Esophagus mucosa (tissue), 1 donor: ENCODE measurements at places on chromosomes 5 and 9.

- ATAC-seq = no peak
These were observed 103.5 kb downstream of the SNX18 start for GRCh38 chr5:54621048-54621447.

DNA sequence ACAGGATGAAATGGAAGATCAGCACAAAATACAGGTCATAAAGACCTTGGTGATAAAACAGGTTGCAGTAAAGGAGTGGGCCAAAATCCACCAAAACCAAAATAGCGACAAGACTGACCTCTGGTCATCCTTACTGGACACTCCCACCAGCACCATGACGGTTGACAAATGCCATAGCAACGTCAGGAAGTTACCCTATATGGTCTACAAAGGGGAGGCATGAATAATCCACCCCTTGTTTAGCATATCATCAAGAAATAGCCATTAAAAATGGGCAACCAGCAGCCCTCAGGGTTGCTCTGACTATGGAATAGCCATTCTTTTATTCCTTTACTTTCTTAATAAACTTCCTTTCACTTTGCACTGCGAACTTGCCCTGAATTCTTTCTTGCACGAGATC lies 6.0 kb upstream of the NDUFB6 start:
- ATAC-seq = no peak

- no peak for ATAC-seq
These were observed 3.9 kb downstream of the DAB2IP start for GRCh38 chr9:121655231-121655755.

DNA sequence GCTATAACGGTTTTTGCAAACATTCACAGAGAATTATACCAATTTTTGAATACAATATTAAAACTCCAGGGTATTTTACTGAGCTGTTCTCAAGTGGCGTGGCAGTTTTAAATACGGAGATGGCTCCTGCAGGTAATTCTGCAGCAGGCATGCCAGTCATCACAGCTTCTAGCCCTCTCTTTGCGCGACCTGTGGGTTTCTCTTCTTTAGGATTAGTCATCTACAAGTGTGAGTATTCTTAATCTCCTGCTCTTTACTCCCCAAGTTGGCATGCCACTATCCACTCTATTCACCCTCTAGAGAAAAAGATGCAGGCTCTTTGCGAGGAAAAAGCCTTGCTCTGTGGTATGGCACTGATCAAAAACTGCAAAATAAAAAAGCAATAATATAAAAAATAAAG lies 43.9 kb downstream of the ANKRD31 start:
- no peak for ATAC-seq

DNA sequence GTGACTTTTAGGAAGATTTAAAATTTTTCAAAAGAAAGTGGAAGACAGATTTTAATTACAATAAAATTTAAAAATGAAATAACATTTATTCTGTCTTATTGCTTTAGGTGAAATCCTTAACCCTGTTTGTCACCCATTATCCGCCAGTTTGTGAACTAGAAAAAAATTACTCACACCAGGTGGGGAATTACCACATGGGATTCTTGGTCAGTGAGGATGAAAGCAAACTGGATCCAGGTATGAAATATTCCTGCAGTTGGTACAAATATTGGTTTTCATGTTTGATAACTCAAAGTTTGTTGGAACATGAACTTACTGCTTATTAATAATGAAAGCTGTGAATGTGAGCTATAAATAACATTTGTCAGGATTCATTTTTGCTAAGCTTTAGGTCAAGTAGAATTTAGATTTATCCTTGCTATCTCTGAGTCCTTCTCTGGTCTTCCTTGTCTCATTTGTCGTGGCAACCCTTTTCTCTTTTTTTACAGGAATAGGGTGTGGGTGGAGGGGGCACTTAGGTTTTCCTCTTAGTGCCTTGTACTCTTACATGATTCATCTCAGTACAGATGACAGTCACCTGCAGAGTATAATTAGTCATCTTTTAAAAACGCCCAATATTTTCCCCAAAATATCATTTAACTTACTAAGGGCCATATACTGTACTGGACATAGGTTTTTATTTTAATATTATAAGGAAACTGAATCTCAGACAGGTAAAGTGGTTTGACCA lies 95.3 kb upstream of the RASGRF2 start:
- no peak for ATAC-seq

- ATAC-seq = no peak
These were observed 39.6 kb downstream of the SFXN1 start for GRCh38 chr5:175517824-175518450.

- no peak for ATAC-seq
These were observed 154.3 kb upstream of the ZNF618 start for GRCh38 chr9:113721856-113722255.

- no peak for ATAC-seq
These were observed 231.9 kb downstream of the DMAC1 start for GRCh38 chr9:7567687-7568086.

DNA sequence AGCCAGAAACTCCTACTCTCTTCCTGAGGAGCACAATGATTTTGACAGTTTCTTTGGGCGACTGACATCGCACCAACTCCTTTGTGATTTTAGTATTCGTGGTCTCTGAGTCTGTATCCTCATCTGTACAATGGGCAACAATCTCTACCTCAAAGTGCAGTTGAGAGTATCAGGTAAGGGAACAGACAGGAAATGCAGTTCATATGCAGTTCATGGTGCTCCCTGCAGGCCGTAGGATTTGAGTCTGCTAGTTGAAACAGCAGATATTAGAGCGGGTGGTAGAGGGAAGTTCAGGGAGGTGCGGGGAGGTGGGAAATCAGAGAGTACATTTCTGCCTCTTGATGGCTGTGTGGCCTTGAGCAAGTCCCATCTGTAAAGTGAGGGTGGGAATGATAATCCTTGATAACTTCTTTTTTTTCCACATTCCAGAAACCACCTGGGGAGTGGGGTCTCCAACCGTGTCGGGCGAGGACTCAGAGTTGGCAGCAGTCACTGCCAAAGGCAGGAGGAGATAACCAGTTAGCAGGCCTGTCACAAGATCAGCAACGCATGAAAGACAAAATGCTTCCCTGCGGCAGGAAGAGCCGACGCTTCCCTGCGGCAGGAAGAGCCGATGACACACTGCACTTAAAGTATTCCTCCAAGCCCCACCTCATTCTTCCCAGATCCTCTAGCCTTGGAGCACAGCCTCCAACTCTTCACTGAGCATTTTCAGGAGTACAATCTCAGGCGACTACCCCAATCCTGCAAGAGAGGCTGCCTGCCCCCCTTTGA lies 6.0 kb upstream of the NEK6 start:
- ATAC-seq = no peak

- no peak for ATAC-seq
These were observed 13.9 kb downstream of the MROH2B start for GRCh38 chr5:41057231-41057630.

DNA sequence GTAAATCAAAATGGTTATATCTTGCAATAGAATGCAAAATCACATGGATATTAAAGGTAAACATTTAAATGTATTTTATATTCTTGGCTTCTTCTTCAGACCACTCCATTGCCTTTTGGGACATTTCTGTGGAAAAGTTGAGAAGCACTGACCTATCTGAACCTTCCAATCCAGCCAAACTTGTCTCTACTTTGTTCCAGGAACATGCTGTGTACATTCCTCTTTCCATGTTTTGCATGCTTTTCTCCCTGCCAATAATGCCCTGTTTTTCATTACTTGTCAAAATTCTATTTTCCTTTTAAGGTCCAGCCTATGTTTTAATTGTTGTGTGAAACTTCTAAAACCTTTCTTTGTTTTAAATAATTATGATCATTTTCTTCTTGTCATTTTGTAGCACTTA lies 28.3 kb downstream of the JAK2 start:
- no peak for ATAC-seq

- no peak for ATAC-seq
These were observed 2041.4 kb upstream of the CDH9 start for GRCh38 chr5:29079771-29080170.

GRCh38 chr9:72858089-72858912 lies 94.6 kb downstream of the ALDH1A1 start:
- no peak for ATAC-seq

DNA sequence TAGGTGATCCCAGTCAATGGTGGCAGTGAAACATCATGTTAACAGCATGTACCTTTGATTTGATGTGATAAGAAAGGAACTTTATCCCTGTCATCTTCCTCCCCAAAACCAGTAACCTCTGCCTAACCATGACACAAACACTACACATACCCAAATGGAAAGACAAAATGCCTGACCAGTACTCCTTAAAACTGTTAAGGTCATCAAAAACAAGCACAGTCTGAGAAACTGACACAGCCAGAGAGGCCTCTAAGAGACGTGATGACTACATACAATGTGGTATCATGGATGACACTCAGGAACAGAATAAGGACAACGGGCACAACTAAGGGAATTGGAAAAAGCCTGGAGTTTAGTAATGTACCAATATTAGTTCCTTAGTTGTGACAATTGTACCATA lies 3.9 kb upstream of the IL5 start:
- no peak for ATAC-seq

DNA sequence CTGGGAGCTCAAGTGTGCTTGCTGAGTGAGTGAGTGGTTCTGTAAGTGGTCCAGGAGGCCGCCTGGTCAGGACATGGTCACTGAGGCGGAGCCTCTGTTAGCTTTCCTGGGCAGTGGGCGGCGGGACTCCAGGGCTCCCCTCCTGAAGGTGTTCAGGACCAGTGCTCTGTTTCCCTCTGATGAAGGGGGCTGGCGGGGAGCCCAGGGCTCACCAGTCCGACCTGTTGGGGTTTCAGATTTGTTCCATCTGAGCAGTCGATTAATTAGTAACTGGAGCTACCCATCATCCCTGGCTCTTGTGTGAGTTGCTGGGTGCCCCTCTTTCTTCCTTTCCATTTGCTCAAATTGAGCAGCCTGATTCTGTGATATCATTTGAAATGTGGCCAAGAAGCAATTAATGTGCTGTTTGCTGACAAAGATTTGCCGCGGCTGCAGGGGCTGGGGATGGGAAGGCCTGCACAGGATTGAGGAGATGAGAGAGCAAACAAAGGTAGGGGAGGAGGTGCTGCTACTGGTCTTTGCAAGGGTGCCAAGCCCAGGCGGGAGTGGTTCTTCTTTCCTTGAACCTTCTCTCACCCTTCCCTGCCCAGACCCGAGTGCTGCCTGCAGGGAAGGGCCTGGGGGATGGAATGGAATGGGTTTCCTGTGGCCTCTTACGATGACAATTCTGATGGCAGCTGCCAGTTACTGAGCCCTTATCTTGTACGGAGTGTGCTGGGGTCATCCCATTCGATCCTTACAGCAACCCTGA lies 92.8 kb upstream of the PITX1 start:
- peak; percentile 75 for ATAC-seq

GRCh38 chr5:36950586-36951457 lies 74.3 kb downstream of the NIPBL start:
- no peak for ATAC-seq

DNA sequence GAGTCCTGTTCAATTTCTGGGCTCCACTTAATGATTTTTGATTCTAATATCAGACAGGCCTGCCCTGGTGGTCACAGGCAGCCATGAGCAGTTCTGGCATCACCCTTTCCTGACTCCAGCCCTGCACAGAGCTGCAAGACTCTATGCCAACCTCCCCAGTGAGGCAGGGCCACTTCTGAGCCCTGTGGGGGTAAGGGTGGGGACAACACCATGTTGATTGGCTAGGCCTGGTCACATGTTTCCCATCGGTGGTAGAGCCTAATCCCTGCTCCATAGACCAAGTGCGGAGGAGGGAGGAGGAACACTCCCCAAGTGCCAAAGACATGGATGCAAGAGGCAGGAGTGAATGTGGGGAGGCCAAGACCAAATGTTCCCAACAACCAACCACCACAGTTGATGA lies 134.6 kb downstream of the PHF2 start:
- no peak for ATAC-seq

DNA sequence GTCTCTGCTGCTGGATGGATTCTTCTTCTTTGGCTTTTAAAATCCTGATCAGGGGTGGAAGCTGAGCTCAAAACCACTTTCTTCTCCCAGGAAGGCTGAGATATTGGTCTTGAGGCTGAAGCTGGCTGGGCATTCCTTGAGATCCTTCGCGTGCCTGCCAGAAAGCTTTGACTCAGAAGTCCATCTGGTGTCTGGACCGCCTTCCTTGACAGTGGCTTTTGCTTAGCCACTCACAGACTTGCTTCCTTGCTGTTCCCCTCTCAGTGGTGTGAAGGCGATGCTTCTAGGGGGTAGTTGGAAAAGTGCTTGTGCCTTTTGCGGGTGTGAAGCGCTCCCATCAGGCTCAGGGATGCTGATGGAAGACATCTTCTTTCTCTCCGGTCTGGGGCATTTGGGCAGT lies 45.9 kb downstream of the RGS3 start:
- ATAC-seq = no peak

DNA sequence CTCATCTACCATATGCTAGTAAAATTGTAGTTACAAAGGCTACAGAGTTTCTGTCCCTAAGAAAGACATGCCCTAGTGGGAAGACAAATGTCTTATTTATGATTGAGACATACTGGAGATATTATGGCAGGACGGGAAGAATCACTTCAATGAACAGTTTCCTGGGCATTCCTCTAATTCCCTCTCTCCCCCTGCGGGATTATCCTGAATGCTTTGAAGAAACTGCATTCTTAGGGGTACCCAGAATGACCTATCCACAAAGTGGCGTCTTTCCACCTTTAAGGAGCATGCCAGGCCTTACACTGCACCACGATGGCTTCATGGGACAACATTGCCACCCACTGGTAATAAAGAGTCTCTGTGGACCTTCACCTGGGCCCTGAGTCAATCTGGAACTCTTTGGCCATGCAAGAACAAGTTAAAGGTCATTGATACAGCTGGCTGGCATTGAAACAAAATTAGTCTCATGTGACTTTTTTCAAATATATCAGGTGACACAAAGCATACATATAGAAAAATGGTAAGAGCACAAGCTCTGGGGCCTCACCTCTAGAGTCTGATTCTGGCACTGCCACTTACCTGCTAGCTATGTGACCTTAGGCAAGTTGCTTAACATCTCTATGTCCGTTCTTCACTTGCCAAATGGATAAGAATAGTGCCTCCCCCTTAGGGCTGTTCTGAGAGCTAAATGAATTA lies 32.0 kb downstream of the ANKRD55 start:
- ATAC-seq = peak; percentile 92

- no peak for ATAC-seq
These were observed 882.3 kb upstream of the SEMA6A start for GRCh38 chr5:117456866-117457470.

- peak; percentile 72 for ATAC-seq
These were observed 55.6 kb downstream of the PTPDC1 start for GRCh38 chr9:94139672-94140417.

GRCh38 chr9:121489344-121489743 lies 10.3 kb downstream of the GGTA1 start:
- no peak for ATAC-seq

DNA sequence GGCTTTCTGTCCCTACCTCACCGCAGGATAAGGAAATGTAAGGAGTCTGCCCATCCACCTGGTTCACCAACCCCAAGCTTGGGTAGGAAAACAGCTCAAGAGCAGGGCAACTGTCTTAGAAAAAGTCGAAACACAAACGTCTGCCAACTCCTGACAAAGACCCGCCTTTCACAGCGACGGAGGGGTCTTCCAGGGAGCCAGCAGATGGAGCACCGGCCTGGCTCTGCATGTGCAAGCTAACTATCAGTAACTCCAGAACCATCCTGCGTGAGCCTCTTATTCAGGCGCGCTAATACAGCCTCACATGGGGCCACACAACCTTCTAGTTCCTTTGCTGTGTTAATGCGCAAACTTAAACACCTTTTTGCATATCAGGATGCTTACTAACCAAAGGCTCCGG lies 26.9 kb downstream of the CAMSAP1 start:
- ATAC-seq = no peak

- no peak for ATAC-seq
These were observed 191.2 kb downstream of the PAX5 start for GRCh38 chr9:36842560-36843530.

GRCh38 chr9:93903886-93904648 lies 51.1 kb downstream of the BARX1 start:
- no peak for ATAC-seq

- peak; percentile 62 for ATAC-seq
These were observed 195.7 kb downstream of the CD180 start for GRCh38 chr5:67000794-67001475.
